Activated effector memory CD4-positive, alpha-beta T cell treated with anti-CD3 and anti-CD28 coated beads, Interleukin-2, amount 50 U/mL, for 16 hours (primary cell): ENCODE measurements at places on chromosomes 7 and 10.
A peak's percentile ranks its signal among the peaks of the same experiment; 100 is the strongest.

- no peak for DNase-seq
Measured at GRCh38 chr7:131443496-131443895, 112.9 kb downstream of the PODXL start.

DNA sequence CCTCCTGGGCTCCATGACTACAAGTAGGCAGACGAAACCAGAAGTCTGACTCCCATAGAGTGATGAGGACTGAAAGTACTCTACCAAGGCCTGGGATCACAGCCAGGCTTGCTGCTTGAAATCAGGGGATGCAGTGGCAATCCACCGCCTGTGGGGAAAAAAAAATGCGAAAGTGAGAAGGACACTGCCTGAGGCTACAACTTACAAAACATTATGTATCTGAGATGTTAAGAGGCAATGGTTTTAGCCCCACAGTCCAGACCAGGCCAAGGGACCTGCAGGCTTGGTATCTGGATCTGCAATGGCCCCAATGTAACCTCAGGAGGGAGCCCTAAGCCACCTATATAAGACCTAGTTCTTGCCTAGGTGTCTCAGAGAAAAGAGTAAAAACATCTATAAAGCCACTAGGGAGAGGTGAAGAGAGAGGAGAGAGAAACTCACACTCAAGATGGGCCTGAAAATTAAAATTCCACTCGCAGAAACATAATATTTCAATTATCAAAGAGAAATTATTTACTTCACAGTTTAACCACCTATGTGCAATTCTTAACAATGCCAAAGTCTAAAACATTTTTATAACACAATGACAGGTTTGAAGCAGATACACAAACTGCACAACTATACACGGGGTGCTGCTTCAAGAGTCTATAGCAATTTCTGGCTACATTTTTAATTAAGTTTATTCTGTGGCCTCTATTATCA is 13.9 kb downstream of the DNAJC1 start:
- DNase-seq, result no peak

- no peak for DNase-seq
Measured at GRCh38 chr7:104961821-104962220, 52.2 kb upstream of the KMT2E start.

GRCh38 chr10:86172301-86172700 is 194.3 kb downstream of the GRID1 start:
- DNase-seq, result no peak

DNA sequence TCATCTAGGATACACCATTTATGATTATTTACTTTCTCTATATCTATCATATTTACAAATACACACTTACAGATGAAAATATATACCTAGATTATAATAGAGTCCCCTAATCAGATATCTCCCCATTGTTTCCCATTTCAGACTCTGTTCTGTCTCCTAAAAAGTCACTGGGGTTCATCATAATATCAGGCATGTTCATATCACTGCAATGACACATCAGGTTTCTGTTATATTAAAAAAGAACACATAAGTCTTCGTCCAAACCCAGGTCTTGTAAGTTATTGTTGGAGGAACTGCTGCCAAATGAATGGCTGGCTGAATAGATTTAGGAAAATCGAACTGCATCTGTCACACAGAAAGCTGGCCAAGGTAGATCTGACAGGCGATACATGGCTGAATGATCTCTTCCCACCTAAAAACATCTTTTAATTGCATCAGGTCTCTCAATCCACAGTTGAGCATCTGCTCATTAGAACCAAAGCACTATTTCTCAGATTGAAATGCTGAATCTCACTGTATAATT is 178.7 kb downstream of the CACNA2D1 start:
- DNase-seq, result no peak

- no peak for DNase-seq
Measured at GRCh38 chr10:74314166-74314565, 163.1 kb downstream of the ADK start.

DNA sequence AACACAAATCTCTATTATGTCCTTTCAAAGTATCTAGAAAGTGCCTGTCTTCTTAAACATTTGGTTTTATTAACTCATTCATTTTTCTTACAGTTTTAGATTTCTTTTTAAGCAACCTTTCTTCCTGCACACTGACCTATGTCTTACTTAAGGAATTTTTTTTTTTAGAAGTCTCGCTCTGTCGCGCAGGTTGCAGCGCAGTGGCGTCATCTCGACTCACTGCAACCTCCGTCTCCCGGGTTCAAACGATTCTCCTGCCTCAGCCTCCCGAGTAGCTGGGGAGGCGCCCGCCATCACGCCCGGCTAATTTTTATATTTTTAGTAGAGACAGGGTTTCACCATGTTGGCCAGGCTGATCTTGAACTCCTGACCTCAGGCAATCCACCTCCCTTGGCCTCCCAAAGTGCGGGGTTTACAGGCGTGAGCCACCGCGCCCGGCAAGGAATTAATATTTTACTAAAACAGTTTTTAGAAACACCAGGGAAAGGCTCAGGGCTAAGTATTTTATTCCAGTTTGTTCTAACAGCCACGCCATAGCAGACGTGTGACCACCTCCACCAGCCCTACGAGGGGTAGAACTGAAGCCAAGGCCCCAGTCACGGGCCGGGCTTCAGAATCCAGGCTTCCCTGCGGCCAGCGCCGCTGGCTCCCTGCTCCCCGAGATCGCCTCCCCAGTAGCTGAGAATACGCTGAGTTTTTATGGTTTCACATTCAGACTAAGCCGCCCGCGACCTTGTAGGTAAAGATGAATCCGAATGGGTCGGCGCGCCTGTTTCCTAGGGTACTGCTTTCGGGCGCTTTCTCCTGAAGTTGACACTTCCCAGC is 941 bp upstream of the LUC7L2 start:
- DNase-seq, result peak; percentile 74

DNA sequence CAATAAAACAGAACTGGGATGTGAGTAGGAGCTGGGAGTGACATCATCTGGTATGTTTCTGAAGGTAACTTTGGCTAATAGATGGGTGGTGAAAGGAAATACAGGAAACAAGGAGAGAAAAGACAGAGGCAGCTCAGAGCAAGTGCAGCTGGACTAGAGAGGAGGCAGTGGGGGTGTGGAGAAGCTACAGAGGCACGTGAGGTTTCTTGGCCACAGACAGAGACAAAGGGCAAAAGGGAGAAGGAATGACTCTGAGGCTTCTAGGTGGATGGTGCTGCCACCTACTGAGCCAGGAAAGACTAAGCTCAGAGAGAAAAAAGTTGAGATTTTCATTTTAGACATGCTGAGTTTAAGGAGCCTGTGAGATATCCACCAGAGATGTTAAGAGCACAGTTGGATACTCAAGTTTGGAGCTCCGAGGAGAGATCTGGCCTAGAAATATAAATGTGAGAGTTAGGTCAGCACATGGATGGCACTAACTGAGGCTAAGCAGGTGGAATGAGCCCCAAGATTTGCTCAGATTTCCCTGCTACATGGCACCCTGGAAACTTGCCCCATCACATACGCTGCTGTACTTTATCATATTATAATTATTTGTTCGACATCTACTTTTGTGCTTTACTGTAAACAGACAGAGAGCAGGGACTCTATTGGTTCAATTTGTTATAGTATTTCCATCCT is 293.0 kb upstream of the IMMP2L start:
- DNase-seq, result no peak

DNA sequence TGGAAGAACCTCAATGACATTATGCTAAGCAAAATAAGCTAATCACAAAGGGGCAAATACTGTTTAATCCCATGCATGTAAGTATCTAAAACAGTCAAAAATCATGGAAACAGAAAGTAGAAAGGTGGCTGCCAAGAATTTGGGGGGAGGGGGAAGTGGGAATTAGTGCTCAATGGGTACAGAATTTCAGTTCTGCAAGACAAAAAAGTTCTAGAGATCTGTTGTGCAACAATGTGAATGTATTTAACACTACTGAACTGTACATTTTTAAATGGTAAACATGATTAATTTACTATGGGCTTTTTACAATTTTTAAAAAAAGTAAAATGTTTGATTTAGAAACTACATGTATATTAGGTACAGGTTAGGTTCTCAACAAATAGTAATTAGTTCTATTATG is 11.9 kb downstream of the EZH2 start:
- no peak for DNase-seq

- DNase-seq, result no peak
Measured at GRCh38 chr7:75738604-75738974, at the start of gene HIP1. Gene HIP1, minus strand, starts transcription at chr7:75738941. Its CDS starts 21 bp downstream, at chr7:75738920.

DNA sequence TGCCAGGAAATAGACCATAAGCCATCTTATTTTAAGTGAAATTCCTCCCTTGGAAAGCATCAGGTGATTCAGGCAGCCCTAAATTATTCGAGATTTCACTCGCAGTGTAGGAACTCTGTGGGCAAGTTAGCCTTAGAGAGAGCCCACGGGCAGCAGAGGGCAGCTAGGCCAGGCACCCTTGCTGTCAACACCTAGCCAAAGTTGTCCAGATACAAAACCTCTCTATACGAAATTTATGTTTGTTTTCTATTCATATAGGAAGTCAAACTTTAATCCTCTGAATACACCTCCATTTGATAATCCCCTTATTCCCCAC is 1043.5 kb downstream of the GATA3 start:
- DNase-seq, result no peak

GRCh38 chr10:58775960-58776567 is 263.4 kb downstream of the BICC1 start:
- no peak for DNase-seq

GRCh38 chr7:44847509-44847919 is 373 bp downstream of the H2AZ2 start:
- peak; percentile 94 for DNase-seq

DNA sequence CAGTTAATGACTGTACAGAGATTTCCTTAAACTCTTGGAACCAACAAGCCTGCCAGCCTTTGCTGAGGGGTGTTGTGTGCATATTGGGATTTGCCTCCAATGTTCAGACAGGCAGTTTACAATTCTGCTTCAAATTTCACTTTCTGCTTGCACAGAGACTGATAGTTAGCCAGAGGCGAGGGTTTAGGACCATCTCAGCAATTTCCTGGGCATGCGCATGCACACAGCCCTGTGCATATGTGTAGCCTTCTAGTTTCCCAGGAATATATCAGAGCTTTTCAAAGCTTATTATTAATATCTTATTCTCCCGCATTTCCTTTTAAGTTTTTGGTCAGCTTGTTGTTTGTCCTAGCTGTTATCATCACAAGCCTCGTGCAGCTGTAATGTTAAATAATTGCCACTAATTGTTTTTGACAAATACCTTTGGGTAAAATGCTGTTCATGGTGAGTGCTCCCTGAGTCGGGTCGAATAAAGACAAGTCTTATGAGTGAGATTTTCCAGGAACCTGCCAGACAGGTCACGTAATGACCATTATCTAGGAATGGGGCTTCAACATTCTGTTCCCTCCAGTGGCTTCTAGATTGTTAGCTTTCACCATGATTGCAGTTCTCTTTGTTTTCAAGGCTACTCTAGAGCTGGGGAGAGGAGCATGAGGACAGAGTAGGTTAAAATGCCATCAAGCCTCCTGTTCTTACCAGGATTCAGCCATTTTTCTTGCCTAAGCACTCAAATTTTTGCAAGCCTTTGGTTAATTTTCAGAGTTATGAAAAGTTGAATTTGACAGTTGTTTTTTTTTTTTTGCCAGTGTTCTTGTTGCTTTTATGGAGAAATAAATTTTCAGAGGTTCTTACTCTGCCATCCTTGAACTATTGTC is 24.1 kb upstream of the DNAJC1 start:
- DNase-seq, result no peak

- DNase-seq, result no peak
Measured at GRCh38 chr7:149831741-149832219, 6.4 kb upstream of the ZNF862 start.

DNA sequence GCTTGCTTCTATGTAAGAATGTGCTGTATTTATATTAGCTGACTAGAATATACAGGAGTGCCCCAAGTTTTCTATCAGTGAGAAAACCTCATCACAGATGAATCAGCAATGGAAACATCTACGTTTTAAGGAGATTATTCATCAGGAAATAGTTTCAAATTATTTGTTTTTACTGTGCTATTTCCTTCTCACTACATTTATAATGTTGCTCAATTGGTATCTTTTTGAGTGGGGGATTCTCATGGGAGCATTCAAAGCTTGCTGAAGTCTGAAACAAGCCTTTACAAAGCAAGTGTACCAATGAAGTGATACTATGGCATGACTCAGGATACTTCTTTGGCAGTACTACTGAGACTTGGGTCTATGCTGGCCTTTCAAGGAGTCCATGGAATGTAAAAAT is 191.1 kb upstream of the SLC26A5 start:
- no peak for DNase-seq

DNA sequence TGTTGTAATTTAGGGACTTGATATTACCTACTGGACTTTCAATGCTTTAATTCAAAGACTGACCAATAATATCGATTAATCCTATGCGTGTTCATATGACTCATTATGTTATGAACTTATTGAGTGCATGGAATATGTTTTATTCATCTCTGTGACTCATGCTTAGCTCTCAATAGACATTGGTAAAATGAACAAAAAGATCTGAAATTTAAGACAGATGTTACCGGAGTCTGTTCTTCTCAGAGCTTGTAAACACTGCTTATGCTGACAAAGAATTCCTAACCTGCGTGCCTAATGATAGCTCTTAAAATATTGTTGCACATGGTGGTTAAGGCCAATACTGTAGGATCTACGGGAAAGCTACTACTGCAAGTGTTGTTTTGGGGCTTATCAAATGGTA is 131.5 kb upstream of the ACBD5 start:
- no peak for DNase-seq

- no peak for DNase-seq
Measured at GRCh38 chr7:69199661-69200060, 398.6 kb upstream of the AUTS2 start.

- no peak for DNase-seq
Measured at GRCh38 chr10:128297709-128298378, 171.6 kb upstream of the MKI67 start.

GRCh38 chr10:23702977-23703414 is 264.1 kb downstream of the OTUD1 start:
- DNase-seq, result peak; percentile 72

GRCh38 chr10:68826764-68827591 is at the start of gene STOX1:
Gene STOX1, plus strand, starts transcription at chr10:68827531. Its CDS starts 93 bp downstream, at chr10:68827624.
- DNase-seq, result peak; percentile 83

- DNase-seq, result no peak
Measured at GRCh38 chr7:144255471-144255897, 9.1 kb downstream of the OR2A7 start.

DNA sequence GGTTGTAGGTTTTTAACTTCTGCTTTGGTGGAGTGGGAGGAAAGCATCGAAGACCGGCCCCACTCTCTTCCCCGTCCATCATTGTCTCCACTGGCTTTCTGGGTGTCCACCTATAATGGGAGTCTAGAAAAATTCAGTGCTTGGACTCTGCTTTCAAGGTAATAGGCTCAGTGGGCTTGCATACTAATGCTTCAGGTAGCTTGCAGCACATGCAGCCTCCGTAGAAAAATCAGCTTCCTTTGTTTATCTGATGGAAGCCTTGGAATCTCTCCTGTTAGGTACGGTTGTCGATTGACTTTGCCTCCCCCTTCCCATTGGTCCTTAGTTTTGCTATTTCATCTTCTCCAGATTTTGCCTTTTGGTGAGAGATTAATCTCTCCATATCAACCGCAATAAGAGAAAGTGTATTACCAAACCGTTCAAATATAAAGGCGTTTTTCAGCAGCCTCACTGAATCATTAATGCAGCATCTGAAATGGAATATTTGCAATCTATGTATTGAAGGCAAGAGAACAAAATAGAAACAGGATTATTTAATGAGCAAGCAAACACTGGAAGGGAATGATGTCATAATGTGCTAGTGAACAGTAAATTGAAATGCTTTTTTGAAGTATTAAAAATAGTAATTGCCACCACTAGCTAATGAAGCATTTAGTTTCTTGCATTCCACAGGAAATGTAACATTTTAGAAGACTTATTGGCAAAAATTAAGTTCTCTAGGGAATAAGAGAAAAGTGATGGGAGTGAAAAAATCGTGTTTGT is 944 bp downstream of the AVL9 start:
- no peak for DNase-seq
